ENCODE measurements at places on chromosomes 7 and 10. TPM values are rescaled to one million over a fixed set of nuclear protein-coding genes. Genes with fewer than 3 reads are reported as not detected.

- H3K27ac ChIP-seq, result no peak overlapping the region
- no peaks in the 10 kb centered on the region for H3K27me3 ChIP-seq
- H3K4me1 ChIP-seq, result no peaks in the 10 kb centered on the region
- no peak overlapping the region for H3K4me3 ChIP-seq
- DNase-seq, result no peak
- H3K36me3 ChIP-seq, result peaks cover 7% of the 10 kb centered on the region
Observed at GRCh38 chr7:9680713-9681112, 1247.3 kb downstream of the NXPH1 start.

GRCh38 chr10:110498982-110499795 lies 1.5 kb downstream of the DUSP5 start:
- H3K4me3 ChIP-seq, result peak overlapping the region; percentile 78
- H3K36me3 ChIP-seq, result 0 out of 2 replicates have a peak, but pooled peaks cover 6% of the 10 kb centered on the region
- H3K27ac ChIP-seq, result no peak overlapping the region
- peak; percentile 76 for DNase-seq

- H3K27me3 ChIP-seq, result no peaks in the 10 kb centered on the region
- no peak for DNase-seq
- no peak overlapping the region for H3K27ac ChIP-seq
Observed at GRCh38 chr7:108239501-108240225, 109.5 kb upstream of the LAMB4 start.

DNA sequence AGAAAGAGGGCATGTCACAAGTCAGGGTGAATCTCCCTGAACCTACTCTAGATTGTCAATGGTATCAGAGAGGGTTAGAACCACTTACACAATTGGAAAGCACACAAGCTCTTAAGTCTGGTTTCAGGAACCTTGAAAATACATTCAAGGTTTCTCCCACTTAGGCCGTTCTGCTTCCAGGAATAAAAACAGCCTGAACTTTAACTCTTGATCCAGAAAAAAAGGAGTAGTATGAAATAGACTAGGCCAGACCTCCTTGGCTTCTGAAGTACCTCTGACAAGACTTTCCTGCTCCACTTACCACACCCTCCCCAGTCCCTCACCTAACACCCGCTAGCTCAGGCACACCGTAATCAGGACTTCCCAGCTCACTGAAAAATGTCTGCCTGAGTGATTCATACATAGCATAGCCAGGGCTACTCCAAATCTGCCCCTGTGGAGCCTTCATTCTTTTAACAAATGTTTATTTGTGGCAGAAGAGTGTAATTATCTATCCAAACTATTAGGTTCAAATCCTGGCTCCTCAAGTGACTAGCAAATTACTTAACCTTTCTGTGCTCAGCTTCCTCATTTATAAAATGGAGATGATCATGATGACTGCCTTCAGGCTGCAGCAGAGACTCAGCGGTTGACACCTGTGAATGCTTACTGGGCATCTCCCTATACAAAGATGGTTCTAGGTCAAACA lies 30.3 kb upstream of the IL6 start:
- H3K36me3 ChIP-seq, result no peaks in the 10 kb centered on the region
- H3K27ac ChIP-seq, result no peak overlapping the region
- 0 out of 2 replicates have a peak, but pooled peaks cover 3% of the 10 kb centered on the region for H3K4me1 ChIP-seq
- no peaks in the 10 kb centered on the region for H3K27me3 ChIP-seq

GRCh38 chr7:84735677-84736076 lies 451.2 kb downstream of the SEMA3D start:
- no peak for DNase-seq
- H3K27me3 ChIP-seq, result no peaks in the 10 kb centered on the region
- peaks cover 4% of the 10 kb centered on the region for H3K36me3 ChIP-seq
- no peak overlapping the region for H3K27ac ChIP-seq
- H3K4me3 ChIP-seq, result no peak overlapping the region

- no peak overlapping the region for H3K27ac ChIP-seq
- DNase-seq, result no peak
- H3K4me1 ChIP-seq, result no peaks in the 10 kb centered on the region
Observed at GRCh38 chr7:108093851-108094331, 36.3 kb downstream of the LAMB4 start.

DNA sequence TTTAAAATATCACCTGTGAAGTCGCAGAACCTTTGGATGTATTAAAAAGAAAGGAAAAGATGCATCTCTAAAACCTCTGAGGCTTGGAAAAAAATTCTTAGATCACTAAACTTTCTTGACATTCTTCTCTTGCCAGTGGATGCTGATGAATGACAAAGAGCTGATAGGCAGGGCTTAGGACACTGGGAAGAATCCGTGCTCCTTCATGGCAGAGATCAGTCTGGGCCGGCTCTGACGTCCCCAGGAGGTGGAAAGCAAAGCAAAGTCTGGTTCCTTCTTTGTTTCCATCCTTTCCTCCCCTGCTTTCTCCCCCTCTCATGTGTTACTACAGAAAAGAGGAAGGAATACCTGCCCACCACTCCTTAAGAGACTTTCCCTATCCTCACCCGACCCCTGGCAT lies 161.9 kb downstream of the PRKCQ start:
- no peak overlapping the region for H3K4me3 ChIP-seq
- no peaks in the 10 kb centered on the region for H3K36me3 ChIP-seq
- no peak for DNase-seq
- H3K4me1 ChIP-seq, result no peaks in the 10 kb centered on the region

DNA sequence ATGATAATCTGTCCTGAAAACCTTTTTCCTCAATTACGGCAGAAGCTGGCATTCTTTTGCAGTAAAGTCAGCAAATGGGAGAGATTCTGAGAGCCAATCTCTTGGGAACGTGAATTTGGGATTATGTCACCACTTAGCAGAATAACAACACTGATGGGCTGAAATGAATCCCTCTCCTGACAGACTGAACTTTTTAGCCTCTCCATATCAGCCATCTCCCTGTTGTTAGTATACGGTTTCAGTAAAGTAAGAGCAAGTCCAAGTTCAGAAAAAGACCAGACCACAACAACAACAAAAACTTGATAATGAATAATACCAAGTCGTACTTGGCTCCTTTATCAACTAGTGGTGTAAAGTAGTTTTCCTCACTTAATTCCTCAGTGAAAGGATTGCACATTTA lies 1048.8 kb downstream of the GATA3 start:
- H3K27me3 ChIP-seq, result peaks cover 19% of the 10 kb centered on the region
- H3K27ac ChIP-seq, result no peak overlapping the region
- H3K4me3 ChIP-seq, result no peak overlapping the region
- no peaks in the 10 kb centered on the region for H3K4me1 ChIP-seq
- H3K36me3 ChIP-seq, result no peaks in the 10 kb centered on the region

GRCh38 chr10:113550365-113550764 lies 2.5 kb upstream of the HABP2 start:
- no peak for DNase-seq
- H3K27ac ChIP-seq, result no peak overlapping the region
- no peak overlapping the region for H3K4me3 ChIP-seq
- H3K4me1 ChIP-seq, result no peaks in the 10 kb centered on the region
- H3K27me3 ChIP-seq, result peaks cover 32% of the 10 kb centered on the region

- no peaks in the 10 kb centered on the region for H3K27me3 ChIP-seq
- DNase-seq, result peak; percentile 23
- no peak overlapping the region for H3K27ac ChIP-seq
- H3K36me3 ChIP-seq, result no peaks in the 10 kb centered on the region
- no peak overlapping the region for H3K4me3 ChIP-seq
Observed at GRCh38 chr10:131177431-131178327, 133.8 kb downstream of the TCERG1L start.

DNA sequence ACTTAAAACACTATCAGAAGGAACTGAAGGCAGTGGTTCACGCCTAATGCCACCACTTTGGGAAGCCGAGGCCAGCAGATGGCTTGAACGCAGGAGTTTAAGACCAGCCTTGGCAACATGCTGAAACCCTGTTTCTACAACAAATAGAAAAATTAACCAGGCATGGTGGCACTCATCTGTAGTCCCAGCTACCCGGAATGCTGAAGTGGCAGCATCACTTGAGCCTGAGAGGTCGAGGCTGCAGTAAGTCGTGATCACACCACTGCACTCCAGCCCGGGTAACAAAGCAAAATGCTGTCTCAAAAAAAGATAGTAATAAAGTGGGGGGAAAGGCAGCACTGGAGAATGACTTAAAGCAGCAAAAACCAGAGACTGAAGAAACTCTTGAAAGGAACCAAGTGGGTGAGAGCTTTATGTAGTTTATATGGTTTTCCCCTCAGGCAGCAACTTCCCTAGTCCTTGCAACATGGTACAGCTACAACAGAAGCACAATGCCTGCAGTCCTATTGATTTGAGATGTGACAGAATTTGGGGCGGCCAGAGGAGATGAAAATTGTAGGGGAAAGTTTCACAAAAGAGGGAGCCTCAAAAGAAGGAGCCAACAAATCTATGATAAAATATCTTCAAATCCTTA lies 38.1 kb downstream of the GDI2 start:
- no peaks in the 10 kb centered on the region for H3K27me3 ChIP-seq
- no peak overlapping the region for H3K4me3 ChIP-seq
- no peak for DNase-seq

- H3K27ac ChIP-seq, result no peak overlapping the region
- H3K4me1 ChIP-seq, result 0 out of 2 replicates have a peak, but pooled peaks cover 2% of the 10 kb centered on the region
- no peak overlapping the region for H3K4me3 ChIP-seq
- no peaks in the 10 kb centered on the region for H3K36me3 ChIP-seq
- no peaks in the 10 kb centered on the region for H3K27me3 ChIP-seq
- no peak for DNase-seq
Observed at GRCh38 chr10:94076325-94076841, 82.7 kb downstream of the PLCE1 start.

DNA sequence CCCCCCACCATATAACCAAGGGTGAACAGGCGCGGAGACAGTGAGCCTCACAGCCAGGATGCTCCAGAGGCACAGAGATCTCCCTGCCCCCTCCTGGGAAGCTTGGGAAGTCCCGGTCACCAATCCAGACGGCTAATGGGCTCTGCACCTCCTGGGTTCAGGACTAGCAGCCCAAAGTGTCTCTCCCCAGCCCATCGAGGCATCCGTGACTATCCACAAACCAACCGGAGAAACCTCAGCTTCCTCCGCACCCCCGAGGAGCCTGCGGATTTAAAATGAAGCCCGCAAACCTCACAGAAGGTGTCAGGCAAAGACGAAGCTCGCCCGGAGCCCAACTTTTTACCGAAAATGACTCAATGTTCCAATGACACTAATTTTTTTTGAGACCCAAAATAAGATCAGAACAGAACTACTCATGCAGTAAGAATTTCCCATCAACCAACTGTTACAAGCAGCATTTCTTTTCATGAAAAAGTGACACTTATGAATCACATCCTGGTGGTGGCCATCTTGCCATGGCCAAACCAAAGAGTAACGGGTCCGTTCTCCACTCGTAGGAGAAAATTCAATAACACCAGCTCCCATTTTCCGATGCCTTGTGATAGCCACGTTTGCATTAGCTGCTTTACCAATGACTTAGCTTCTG lies 6.0 kb downstream of the PDGFA start:
- H3K27me3 ChIP-seq, result no peaks in the 10 kb centered on the region
- H3K36me3 ChIP-seq, result peaks cover 6% of the 10 kb centered on the region
- no peak overlapping the region for H3K4me3 ChIP-seq
- peaks cover 6% of the 10 kb centered on the region for H3K4me1 ChIP-seq
- H3K27ac ChIP-seq, result no peak overlapping the region

GRCh38 chr10:114938856-114939193 lies 830 bp downstream of the TRUB1 start:
- peaks cover 26% of the 10 kb centered on the region for H3K36me3 ChIP-seq
- no peaks in the 10 kb centered on the region for H3K27me3 ChIP-seq
- H3K4me3 ChIP-seq, result peak overlapping the region; percentile 97
- no peaks in the 10 kb centered on the region for H3K4me1 ChIP-seq

GRCh38 chr10:3192856-3193635 lies 20.5 kb upstream of the PITRM1 start:
- DNase-seq, result no peak
- no peaks in the 10 kb centered on the region for H3K4me1 ChIP-seq
- H3K27me3 ChIP-seq, result no peaks in the 10 kb centered on the region
- H3K4me3 ChIP-seq, result no peak overlapping the region

- H3K4me1 ChIP-seq, result 0 out of 2 replicates have a peak, but pooled peaks cover 3% of the 10 kb centered on the region
- no peak overlapping the region for H3K4me3 ChIP-seq
- no peaks in the 10 kb centered on the region for H3K27me3 ChIP-seq
Observed at GRCh38 chr7:40777730-40778312, 643.0 kb downstream of the SUGCT start.

DNA sequence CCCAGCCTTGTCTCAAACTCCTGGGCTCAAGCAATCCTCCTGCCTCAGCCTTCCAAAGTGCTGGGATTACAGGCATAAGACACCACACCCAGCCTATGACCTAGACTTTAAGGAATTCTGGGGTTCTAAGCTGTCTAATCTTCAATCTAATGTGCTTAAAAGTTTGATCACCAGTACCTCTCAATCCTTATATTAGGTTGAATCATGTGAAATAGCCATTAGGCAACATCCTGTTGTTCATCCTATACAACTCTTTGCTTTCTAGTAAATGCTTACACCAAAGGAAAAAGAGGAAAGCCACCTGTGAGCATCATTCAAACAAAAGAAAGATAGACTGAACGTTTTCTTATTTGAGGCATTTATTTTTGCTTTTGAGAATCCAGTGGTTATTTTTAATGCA lies 56.0 kb downstream of the ATOH7 start:
- H3K4me1 ChIP-seq, result no peaks in the 10 kb centered on the region
- no peak overlapping the region for H3K27ac ChIP-seq
- H3K4me3 ChIP-seq, result no peak overlapping the region
- H3K27me3 ChIP-seq, result no peaks in the 10 kb centered on the region
- no peaks in the 10 kb centered on the region for H3K36me3 ChIP-seq

DNA sequence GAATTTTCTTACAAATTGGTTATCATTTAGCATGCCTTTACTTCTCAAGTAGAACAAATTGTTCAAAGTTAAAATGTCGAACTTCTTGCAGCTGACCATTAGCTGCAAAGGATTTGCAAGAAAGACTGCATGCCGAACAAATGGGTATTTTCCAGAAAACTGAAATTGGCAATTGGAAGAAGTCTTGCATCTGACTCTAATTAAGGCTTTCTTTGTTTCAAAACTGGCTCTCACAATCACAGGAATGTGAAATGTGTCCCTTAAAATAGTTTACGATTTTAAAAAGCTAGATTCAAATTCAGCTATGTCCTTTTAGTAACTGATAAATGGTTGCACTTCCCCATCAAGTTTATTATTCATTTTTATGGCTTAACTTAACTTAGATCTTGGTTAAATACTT lies 207.9 kb downstream of the ARL4A start:
- H3K27me3 ChIP-seq, result no peaks in the 10 kb centered on the region
- no peak for DNase-seq
- no peaks in the 10 kb centered on the region for H3K36me3 ChIP-seq
- H3K27ac ChIP-seq, result no peak overlapping the region

The RHOBTB1 gene
- 2.5 TPM for total RNA-seq

The CCDC146 gene
- 0.72 TPM for total RNA-seq

The ICA1 gene
- 29.2 TPM for total RNA-seq

The EVX1 gene
- total RNA-seq, result not detected

The AMZ1 gene
- 0.90 TPM for total RNA-seq

The CPED1 gene
- total RNA-seq, result 0.13 TPM

The NUTM2B gene
- total RNA-seq, result 0.07 TPM
